ENCODE measurements at places on chromosomes 6 and 20. TPM values are rescaled to one million over a fixed set of nuclear protein-coding genes. Genes with fewer than 3 reads are reported as not detected.

Gene STMND1
- total RNA-seq, result not detected

Gene KIF25
- total RNA-seq, result not detected

Gene ANKRD60
- not detected for total RNA-seq

Gene CLPSL1
- not detected for total RNA-seq

Gene PLN
- not detected for total RNA-seq

Gene NKAPL
- total RNA-seq, result 1.1 TPM

Gene DACT2
- total RNA-seq, result 5.3 TPM

Gene HRH3
- total RNA-seq, result not detected

Gene ENPP4
- total RNA-seq, result 0.59 TPM

Gene ZBP1
- total RNA-seq, result not detected

Gene ABHD16B
- total RNA-seq, result not detected

Gene RAMACL
- 3.2 TPM for total RNA-seq

Gene ARG1
- not detected for total RNA-seq

Gene RAET1L
- total RNA-seq, result not detected

Gene RARS2
- 27.3 TPM for total RNA-seq

Gene BPIFA1
- total RNA-seq, result not detected

Gene OR12D3
- not detected for total RNA-seq

Gene SLC22A2
- not detected for total RNA-seq

Gene MAP7
- 0.10 TPM for total RNA-seq

Gene BPIFB2
- total RNA-seq, result not detected

Gene BLOC1S5
- 7.4 TPM for total RNA-seq

Gene LHFPL5
- not detected for total RNA-seq

Gene C6orf141
- 2.2 TPM for total RNA-seq

Gene LY6G6F
- not detected for total RNA-seq

Gene CLIC1
- 305 TPM for total RNA-seq

Gene NOTCH4
- total RNA-seq, result 5.3 TPM

Gene MCM9
- total RNA-seq, result 6.7 TPM

Gene TBXT
- not detected for total RNA-seq

Gene CST4
- total RNA-seq, result not detected

Gene CLVS2
- total RNA-seq, result under 0.01 TPM

Gene RFX6
- total RNA-seq, result not detected

Gene TRERF1
- total RNA-seq, result 3.6 TPM

Gene PRSS16
- not detected for total RNA-seq

Gene PARD6B
- total RNA-seq, result 0.10 TPM

Gene ATF6B
- total RNA-seq, result 31.7 TPM

Gene FGD2
- total RNA-seq, result not detected

Gene PLEKHG1
- total RNA-seq, result 2.9 TPM

Gene IRF4
- total RNA-seq, result not detected

Gene C2
- 10.4 TPM for total RNA-seq

Gene GSTA2
- total RNA-seq, result not detected

Gene PPIL1
- total RNA-seq, result 9.1 TPM

Gene TTK
- total RNA-seq, result 0.54 TPM

Gene MAP1LC3A
- 67.1 TPM for total RNA-seq

Gene TOX2
- 5.0 TPM for total RNA-seq

Gene PDYN
- total RNA-seq, result not detected

Gene PTK6
- total RNA-seq, result 0.15 TPM

Gene TINAG
- total RNA-seq, result not detected

Gene TMEM217
- total RNA-seq, result 0.20 TPM

Gene NEURL2
- 5.3 TPM for total RNA-seq

Gene SNAP25
- 0.49 TPM for total RNA-seq

Gene SIRPB1
- 1.7 TPM for total RNA-seq

Gene ETV7
- 1.6 TPM for total RNA-seq

Gene TREML2
- total RNA-seq, result not detected

Gene ERVFRD-1
- total RNA-seq, result not detected

Gene BMP6
- 8.8 TPM for total RNA-seq

Gene PRL
- total RNA-seq, result not detected

Gene SLC17A3
- total RNA-seq, result not detected

Data from cardiac ventricle fibroblast (primary cell).